ENCODE measurements at places on chromosomes 16 and 17. TPM values are rescaled to one million over a fixed set of nuclear protein-coding genes. Genes with fewer than 3 reads are reported as not detected.

CD300LG gene
- total RNA-seq, result not detected

LGALS9 gene
- total RNA-seq, result 1.2 TPM

BRIP1 gene
- total RNA-seq, result 3.0 TPM

HBQ1 gene
- total RNA-seq, result 7.3 TPM

FZD2 gene
- total RNA-seq, result 37.5 TPM

All from A549 treated with AZD2906 at 1 μM for 4 hours (cell line).